ENCODE measurements at places on chromosomes 16 and 17. TPM values are rescaled to one million over a fixed set of nuclear protein-coding genes. Genes with fewer than 3 reads are reported as not detected.

- DNase-seq = no peak
- no peak overlapping the region for H3K4me3 ChIP-seq
- peaks cover 24% of the 10 kb centered on the region for H3K36me3 ChIP-seq
- no peaks in the 10 kb centered on the region for H3K27me3 ChIP-seq
Observed at GRCh38 chr17:3834811-3835210, 11.2 kb downstream of the NCBP3 start.

- H3K27me3 ChIP-seq = no peaks in the 10 kb centered on the region
- H3K4me1 ChIP-seq = peaks cover 10% of the 10 kb centered on the region
- H3K4me3 ChIP-seq = no peak overlapping the region
- peaks cover under 1% of the 10 kb centered on the region for H3K36me3 ChIP-seq
- no peak for DNase-seq
Observed at GRCh38 chr17:69227541-69227940, 1.1 kb downstream of the ABCA10 start.

DNA sequence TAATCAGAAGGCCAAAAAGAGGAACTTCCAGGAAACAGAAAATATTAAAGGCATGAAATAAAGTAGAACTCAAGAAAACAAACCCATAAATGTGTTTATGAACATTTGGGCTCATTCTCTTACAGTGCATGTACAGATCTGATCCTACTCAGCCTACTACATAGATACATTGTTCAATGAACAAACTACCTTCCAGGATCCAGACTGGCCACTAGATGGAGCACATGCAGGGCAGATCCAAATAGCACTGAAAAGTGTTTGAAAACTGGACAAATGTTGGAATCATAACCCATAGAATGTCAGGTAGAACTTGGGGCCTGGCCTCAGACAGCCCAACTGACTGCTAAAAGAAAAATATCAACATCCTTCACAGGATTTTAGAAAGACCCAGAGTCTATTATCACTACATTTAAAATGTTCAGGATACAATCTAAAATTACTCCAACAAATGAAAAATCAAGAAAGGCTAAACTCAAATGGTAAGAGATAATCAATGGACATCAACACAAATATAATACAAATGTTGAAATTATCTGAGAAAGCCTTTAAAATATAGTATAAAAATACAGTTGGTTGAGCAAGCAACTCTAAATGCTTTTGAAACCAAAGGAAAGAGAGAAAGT lies 122.4 kb upstream of the NUDT7 start:
- no peaks in the 10 kb centered on the region for H3K36me3 ChIP-seq
- no peak overlapping the region for H3K4me3 ChIP-seq
- peaks cover 55% of the 10 kb centered on the region for H3K27me3 ChIP-seq
- DNase-seq = no peak
- no peak overlapping the region for H3K27ac ChIP-seq

- H3K27ac ChIP-seq = no peak overlapping the region
- no peak overlapping the region for H3K4me3 ChIP-seq
- H3K4me1 ChIP-seq = peaks cover 19% of the 10 kb centered on the region
- DNase-seq = no peak
- H3K27me3 ChIP-seq = no peaks in the 10 kb centered on the region
Observed at GRCh38 chr16:67723911-67724305, 4.8 kb upstream of the GFOD2 start.

DNA sequence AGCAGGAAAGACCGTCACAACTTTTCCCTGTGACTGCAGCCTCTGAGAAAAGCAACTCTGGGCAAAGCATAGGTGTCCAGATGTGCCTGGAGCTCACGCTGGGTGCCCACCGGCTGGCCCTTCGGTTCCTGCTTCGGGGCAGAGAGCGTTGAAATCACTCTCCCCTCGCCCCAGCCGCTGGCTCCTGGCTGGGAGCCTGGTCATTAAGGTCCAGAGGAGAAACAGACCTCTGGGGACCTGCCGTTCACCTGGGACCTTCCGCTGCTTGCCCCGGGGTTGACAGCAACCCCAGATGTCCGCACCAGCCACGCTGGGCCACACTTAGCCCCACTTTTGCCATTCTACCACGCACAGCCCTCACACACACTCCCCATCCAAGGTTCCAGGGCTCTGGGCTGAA lies 13.1 kb downstream of the MRM3 start:
- H3K27ac ChIP-seq = no peak overlapping the region
- no peak for DNase-seq
- H3K4me3 ChIP-seq = no peak overlapping the region
- peaks cover 6% of the 10 kb centered on the region for H3K4me1 ChIP-seq

GRCh38 chr16:12184419-12184917 lies 207.9 kb downstream of the SNX29 start:
- no peaks in the 10 kb centered on the region for H3K4me1 ChIP-seq
- no peaks in the 10 kb centered on the region for H3K27me3 ChIP-seq
- no peak overlapping the region for H3K27ac ChIP-seq

DHRS7C gene
- not detected for total RNA-seq

ICAM2 gene
- total RNA-seq = 20.7 TPM

GRCh38 chr16:26701243-26701886 lies 365.4 kb upstream of the C16orf82 start:
- H3K4me1 ChIP-seq = no peaks in the 10 kb centered on the region
- no peak overlapping the region for H3K4me3 ChIP-seq
- no peaks in the 10 kb centered on the region for H3K36me3 ChIP-seq
- no peak overlapping the region for H3K27ac ChIP-seq
- H3K27me3 ChIP-seq = peaks cover 34% of the 10 kb centered on the region

GRCh38 chr17:78117027-78117981 lies 11.3 kb downstream of the TMC6 start:
- H3K4me1 ChIP-seq = peaks cover 42% of the 10 kb centered on the region
- no peak for DNase-seq
- no peak overlapping the region for H3K4me3 ChIP-seq
- H3K27me3 ChIP-seq = no peaks in the 10 kb centered on the region
- H3K27ac ChIP-seq = peak overlapping the region; percentile 44
- H3K36me3 ChIP-seq = peaks cover 4% of the 10 kb centered on the region

LCMT1 gene
- total RNA-seq = 42.6 TPM

GRCh38 chr16:3068487-3068886 lies 3.0 kb downstream of the IL32 start:
- H3K4me1 ChIP-seq = peaks cover 57% of the 10 kb centered on the region
- H3K36me3 ChIP-seq = peaks cover 22% of the 10 kb centered on the region
- peak overlapping the region; percentile 100 for H3K27ac ChIP-seq
- no peak for DNase-seq

GRCh38 chr17:11138023-11138422 lies 103.0 kb upstream of the SHISA6 start:
- H3K4me1 ChIP-seq = no peaks in the 10 kb centered on the region
- no peak overlapping the region for H3K4me3 ChIP-seq
- no peaks in the 10 kb centered on the region for H3K36me3 ChIP-seq
- no peak for DNase-seq

GRCh38 chr17:75909812-75910274 lies 5.2 kb upstream of the MRPL38 start:
- no peak overlapping the region for H3K4me3 ChIP-seq
- H3K27ac ChIP-seq = no peak overlapping the region
- no peak for DNase-seq

GRCh38 chr17:36657763-36658490 lies 56.5 kb downstream of the MRM1 start:
- H3K27ac ChIP-seq = no peak overlapping the region
- DNase-seq = no peak
- peaks cover 16% of the 10 kb centered on the region for H3K27me3 ChIP-seq

GRCh38 chr16:72979974-72980373 lies 68.0 kb downstream of the ZFHX3 start:
- no peaks in the 10 kb centered on the region for H3K4me1 ChIP-seq
- DNase-seq = peak; percentile 48
- H3K4me3 ChIP-seq = no peak overlapping the region
- no peak overlapping the region for H3K27ac ChIP-seq
- H3K36me3 ChIP-seq = no peaks in the 10 kb centered on the region

OR1G1 gene
- total RNA-seq = not detected

GRCh38 chr16:88686062-88686438 lies 257 bp downstream of the SNAI3 start:
- no peaks in the 10 kb centered on the region for H3K27me3 ChIP-seq
- H3K36me3 ChIP-seq = no peaks in the 10 kb centered on the region
- peaks cover 20% of the 10 kb centered on the region for H3K4me1 ChIP-seq
- no peak for DNase-seq
- H3K4me3 ChIP-seq = peak overlapping the region; percentile 41

- H3K4me3 ChIP-seq = no peak overlapping the region
- DNase-seq = no peak
- H3K36me3 ChIP-seq = no peaks in the 10 kb centered on the region
- H3K27me3 ChIP-seq = no peaks in the 10 kb centered on the region
- H3K27ac ChIP-seq = no peak overlapping the region
Observed at GRCh38 chr17:71987634-71988033, 133.2 kb upstream of the SOX9 start.

PROCA1 gene
- total RNA-seq = 4.6 TPM

DNA sequence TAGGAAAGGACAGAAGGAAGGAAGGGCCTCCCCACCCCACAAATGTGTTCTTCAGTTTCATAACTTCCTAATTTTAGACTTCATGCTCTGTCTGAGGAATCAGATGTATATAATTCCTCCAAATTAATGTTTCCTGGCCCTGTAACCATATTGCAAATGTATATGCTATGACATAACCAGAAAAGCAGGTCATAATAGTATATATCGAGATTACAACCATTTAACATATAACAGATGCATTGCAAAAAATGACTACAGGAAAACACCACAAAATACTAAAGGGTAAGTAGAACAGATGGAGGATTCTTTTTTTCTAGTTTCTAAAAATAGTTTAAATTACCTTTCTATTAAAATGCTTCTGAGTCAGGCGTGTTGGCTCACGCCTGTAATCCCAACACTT lies 3.1 kb upstream of the EXOC7 start:
- no peak overlapping the region for H3K4me3 ChIP-seq
- peaks cover 14% of the 10 kb centered on the region for H3K4me1 ChIP-seq
- no peaks in the 10 kb centered on the region for H3K27me3 ChIP-seq
- H3K27ac ChIP-seq = no peak overlapping the region

DNA sequence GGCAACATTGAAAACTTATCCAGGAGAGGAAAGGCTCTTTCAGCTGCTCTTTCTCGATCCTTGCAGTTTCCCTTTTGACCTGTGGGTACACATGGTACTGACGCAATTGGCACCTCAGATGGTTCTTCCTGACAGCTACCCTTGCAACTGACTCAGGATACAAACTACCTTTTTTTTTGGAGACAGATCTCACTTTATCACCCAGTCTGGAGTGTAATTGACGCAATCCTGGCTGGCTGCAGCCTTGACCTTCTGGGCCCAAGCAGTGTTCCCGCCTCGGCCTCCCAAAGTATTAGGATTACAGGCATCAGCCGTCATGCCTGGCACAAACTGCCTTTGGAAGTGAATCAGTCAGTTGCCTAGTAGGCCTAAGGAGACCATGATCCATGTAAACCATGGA lies 607.2 kb downstream of the WWOX start:
- no peak overlapping the region for H3K27ac ChIP-seq
- no peaks in the 10 kb centered on the region for H3K36me3 ChIP-seq
- no peak for DNase-seq
- H3K27me3 ChIP-seq = no peaks in the 10 kb centered on the region
- H3K4me1 ChIP-seq = peaks cover 3% of the 10 kb centered on the region
- no peak overlapping the region for H3K4me3 ChIP-seq

GRCh38 chr16:64712026-64712425 lies 409.8 kb downstream of the CDH11 start:
- H3K36me3 ChIP-seq = no peaks in the 10 kb centered on the region
- no peak overlapping the region for H3K4me3 ChIP-seq
- no peaks in the 10 kb centered on the region for H3K4me1 ChIP-seq
- no peaks in the 10 kb centered on the region for H3K27me3 ChIP-seq

- no peak overlapping the region for H3K4me3 ChIP-seq
- no peak overlapping the region for H3K27ac ChIP-seq
- no peak for DNase-seq
- H3K4me1 ChIP-seq = peaks cover 3% of the 10 kb centered on the region
- H3K36me3 ChIP-seq = no peaks in the 10 kb centered on the region
Observed at GRCh38 chr17:39008633-39009032, 41.4 kb upstream of the FBXO47 start.

RTN4RL1 gene
- not detected for total RNA-seq

- no peaks in the 10 kb centered on the region for H3K4me1 ChIP-seq
- H3K36me3 ChIP-seq = no peaks in the 10 kb centered on the region
- H3K4me3 ChIP-seq = no peak overlapping the region
- H3K27ac ChIP-seq = no peak overlapping the region
- no peak for DNase-seq
Observed at GRCh38 chr17:13572581-13572980, 29.1 kb downstream of the HS3ST3A1 start.

DNA sequence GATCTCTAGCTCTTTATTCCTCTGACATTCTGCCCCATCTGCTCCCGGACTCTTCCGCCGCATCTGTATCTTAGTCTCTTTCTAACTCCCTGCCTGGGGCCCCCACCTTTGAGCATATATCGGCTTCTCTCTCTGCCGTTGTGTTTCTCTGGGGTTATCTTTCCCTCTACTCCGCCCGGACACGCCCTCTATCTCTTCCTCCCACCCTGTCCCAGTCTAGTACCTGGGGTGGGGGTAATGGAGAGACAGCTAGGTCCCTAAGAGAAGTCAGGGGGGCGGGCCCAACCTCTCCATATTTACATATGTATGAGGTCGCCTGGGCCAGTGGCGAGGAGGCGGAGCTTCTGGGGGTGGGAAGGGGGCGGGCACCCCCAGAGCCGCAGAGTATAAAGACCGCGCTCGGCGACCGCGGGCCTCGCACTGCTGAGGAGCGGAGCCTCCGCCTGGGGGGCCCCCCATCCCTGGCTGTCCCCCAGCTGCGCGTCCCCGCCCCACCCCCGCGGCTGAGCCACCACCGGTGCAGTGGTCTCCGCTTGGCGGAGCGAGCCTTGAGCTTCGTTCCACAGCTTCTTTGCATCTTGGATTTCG lies at the start of gene ATP1B2:
TSS of gene ATP1B2 (plus strand) at position 418 of the 588 bp plus-strand sequence. CDS start 593 bp downstream, outside the sequence.
- H3K4me3 ChIP-seq = peak within 1 kb of the TSS; percentile 90
- H3K36me3 ChIP-seq = no peaks in the 10 kb centered on the region
- peaks cover 36% of the 10 kb centered on the region for H3K27me3 ChIP-seq
- DNase-seq = peak; percentile 66
- no peak within 1 kb of the TSS for H3K27ac ChIP-seq

GRCh38 chr17:53807286-53807685 lies 15.4 kb upstream of the KIF2B start:
- no peak overlapping the region for H3K4me3 ChIP-seq
- no peak for DNase-seq
- no peaks in the 10 kb centered on the region for H3K36me3 ChIP-seq
- H3K4me1 ChIP-seq = no peaks in the 10 kb centered on the region

- no peak overlapping the region for H3K27ac ChIP-seq
- H3K27me3 ChIP-seq = peaks cover 1% of the 10 kb centered on the region
- DNase-seq = no peak
- peaks cover 5% of the 10 kb centered on the region for H3K4me1 ChIP-seq
- no peak overlapping the region for H3K4me3 ChIP-seq
Observed at GRCh38 chr17:44335968-44336367, 9.1 kb upstream of the GRN start.

GRCh38 chr16:4991754-4992153 lies 33.6 kb downstream of the SEC14L5 start:
- no peaks in the 10 kb centered on the region for H3K4me1 ChIP-seq
- H3K27ac ChIP-seq = no peak overlapping the region
- H3K36me3 ChIP-seq = no peaks in the 10 kb centered on the region
- peaks cover 16% of the 10 kb centered on the region for H3K27me3 ChIP-seq

FOXO3B gene
- total RNA-seq = 9.6 TPM

- H3K4me3 ChIP-seq = peak overlapping the region; percentile 84
- peaks cover 38% of the 10 kb centered on the region for H3K36me3 ChIP-seq
- DNase-seq = no peak
Observed at GRCh38 chr17:5110816-5111215, 862 bp downstream of the ZNF232 start.

GRCh38 chr16:8430401-8430800 lies 159.9 kb downstream of the TMEM114 start:
- no peaks in the 10 kb centered on the region for H3K36me3 ChIP-seq
- no peak for DNase-seq
- H3K27ac ChIP-seq = no peak overlapping the region
- peaks cover 2% of the 10 kb centered on the region for H3K27me3 ChIP-seq
- no peak overlapping the region for H3K4me3 ChIP-seq

PDE6G gene
- total RNA-seq = 4.8 TPM
